Stimulated activated CD8-positive, alpha-beta memory T cell treated with anti-CD3 and anti-CD28 coated beads, Interleukin-2, amount 100 ng/mL, for 48 hours (primary cell): ENCODE measurements at places on chromosomes 1 and 21.
A peak's percentile ranks its signal among the peaks of the same experiment; 100 is the strongest.

GRCh38 chr1:63316984-63317816 lies 5.2 kb upstream of the FOXD3 start:
- no peak for DNase-seq

GRCh38 chr1:111990878-111991718 lies 1.6 kb upstream of the KCND3 start:
- no peak for DNase-seq

GRCh38 chr1:103514920-103515503 lies 10.5 kb upstream of the RNPC3 start:
- DNase-seq = no peak

DNA sequence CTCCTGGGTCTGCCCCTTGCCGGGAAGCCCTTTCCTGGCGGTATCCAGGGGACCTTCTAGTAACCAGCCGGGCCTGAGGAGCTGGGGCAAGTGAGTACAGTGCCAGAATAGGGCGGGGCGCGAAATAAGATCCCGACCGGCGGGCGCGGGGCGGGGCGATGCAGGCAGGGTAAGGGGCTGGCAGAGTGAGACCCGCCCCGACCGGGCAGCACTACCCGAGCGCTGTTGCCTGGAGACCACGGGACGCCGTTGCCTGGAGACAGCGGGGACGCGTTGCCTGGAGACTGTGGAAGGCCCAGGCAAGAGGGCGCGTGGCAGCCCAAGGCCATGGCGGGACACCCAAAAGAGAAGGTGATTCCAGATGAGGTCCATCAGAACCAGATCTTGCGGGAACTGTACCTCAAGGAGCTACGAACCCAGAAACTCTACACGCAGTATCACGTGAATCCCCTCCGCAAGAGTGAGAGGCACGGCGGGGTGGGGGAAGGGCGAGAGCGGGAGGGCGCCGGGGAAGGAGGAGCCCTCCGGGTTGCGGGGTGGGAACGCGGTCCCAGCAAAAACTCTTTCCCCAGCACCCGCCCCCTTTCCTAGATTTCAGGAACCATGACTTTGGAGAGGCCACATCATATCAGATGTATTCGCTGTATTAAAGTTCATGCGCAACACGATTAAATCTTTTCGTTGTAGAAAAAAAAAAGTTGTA lies 24.3 kb downstream of the EBNA1BP2 start:
- peak; percentile 46 for DNase-seq

DNA sequence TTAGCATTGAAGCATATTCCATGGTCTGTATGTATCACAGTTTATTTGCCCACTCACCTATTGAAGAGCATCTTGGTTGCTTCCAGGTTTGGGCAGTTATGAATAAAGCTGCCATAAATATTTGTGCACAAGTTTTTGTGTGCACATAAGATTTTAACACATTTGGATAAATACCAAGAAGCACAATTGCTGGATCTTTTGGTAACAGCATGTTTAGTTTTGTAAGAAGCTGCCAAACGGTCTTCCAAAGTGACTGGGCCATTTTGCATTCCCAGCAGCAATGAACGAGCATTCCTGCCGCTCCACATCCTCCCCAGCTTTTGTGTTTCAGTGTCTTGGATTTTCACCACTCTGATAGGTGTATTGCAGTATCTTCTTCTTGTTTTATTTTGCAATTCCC lies 62.7 kb downstream of the PDE9A start:
- no peak for DNase-seq

- DNase-seq = no peak
These were observed 23.7 kb downstream of the UROD start for GRCh38 chr1:45035631-45036301.

- no peak for DNase-seq
These were observed 708.4 kb downstream of the KCNT2 start for GRCh38 chr1:195899762-195900352.

DNA sequence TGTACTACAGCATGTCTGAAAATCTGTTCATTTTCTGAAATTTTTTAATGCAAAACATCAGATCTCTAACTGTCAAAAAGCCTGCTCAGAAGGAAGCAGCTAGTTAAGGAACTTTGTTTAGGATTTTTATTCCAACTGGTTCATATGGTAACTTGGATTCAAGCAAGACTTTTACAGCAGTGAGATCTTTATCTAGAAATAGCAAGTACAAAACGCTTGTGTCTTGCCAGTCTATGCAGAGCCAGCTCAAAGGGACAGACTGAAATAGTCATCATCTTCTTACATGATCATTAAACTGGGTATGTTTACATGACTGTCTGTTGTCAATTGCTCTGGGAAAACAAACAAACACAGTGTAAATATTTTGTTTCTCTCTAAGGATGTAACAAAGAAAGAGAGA lies 37.6 kb downstream of the DDAH1 start:
- DNase-seq = no peak

DNA sequence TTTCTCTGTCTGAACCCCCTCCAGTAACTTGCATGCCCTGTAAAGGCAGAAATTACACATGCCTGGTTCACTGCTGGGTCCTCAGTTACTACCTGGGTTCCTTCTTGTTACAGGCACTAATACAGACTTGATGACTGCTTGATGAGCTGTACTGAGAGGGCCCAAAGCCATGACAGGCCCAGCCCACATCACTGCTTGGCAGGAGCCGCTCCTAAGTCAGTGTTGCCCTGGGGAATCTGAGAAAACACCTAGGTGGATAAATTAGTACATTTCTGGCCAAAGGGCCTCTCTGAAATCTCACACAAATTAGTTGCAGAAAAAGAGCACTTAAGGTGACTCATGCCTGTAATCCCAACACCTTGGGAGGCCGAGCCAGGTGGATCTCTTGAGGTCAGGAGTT lies 37.8 kb upstream of the IRF2BP2 start:
- no peak for DNase-seq

DNA sequence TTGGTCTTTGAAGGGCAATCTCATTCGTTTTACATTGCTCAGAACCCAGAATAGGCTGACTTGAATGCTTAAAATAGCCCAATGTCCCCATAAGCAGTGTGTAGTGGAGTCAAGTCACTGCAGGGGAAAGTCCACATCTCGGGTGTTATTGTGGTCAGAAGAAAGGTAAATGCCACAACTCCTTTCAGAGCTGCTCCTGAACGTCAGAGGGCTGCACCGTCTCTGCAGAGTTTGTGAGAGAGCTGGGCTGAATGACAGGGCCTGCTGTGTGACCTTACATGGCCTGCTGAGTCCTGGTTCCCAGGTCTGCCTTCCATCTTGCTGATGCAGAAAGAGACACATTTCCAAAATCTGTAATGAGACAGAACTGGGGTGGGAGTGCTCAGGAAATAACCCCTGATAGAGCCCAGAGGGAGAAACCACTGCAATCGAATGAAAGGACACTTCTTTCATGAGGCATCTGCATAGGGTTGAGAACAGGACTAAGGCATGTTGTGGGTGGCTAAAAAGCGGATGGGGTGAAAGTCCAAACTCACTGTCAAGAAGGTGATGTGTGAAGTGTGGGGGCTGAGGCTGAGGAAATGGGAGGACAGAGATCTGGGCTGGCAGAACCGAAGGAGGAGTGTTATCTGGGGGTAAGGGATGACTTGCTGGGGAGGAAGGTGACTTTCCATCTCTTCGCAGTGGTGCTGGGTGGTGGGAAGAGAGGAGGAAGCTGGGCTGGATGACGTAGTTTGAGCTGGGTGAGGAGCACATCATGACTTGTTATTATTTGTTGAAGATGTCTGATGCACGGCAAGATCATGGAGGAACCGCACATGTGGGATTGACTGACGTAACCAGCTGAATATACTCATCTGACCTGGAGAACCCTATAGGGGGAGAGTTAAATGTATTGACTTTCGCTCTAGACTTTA lies 33.7 kb downstream of the XCL2 start:
- DNase-seq = peak; percentile 44

DNA sequence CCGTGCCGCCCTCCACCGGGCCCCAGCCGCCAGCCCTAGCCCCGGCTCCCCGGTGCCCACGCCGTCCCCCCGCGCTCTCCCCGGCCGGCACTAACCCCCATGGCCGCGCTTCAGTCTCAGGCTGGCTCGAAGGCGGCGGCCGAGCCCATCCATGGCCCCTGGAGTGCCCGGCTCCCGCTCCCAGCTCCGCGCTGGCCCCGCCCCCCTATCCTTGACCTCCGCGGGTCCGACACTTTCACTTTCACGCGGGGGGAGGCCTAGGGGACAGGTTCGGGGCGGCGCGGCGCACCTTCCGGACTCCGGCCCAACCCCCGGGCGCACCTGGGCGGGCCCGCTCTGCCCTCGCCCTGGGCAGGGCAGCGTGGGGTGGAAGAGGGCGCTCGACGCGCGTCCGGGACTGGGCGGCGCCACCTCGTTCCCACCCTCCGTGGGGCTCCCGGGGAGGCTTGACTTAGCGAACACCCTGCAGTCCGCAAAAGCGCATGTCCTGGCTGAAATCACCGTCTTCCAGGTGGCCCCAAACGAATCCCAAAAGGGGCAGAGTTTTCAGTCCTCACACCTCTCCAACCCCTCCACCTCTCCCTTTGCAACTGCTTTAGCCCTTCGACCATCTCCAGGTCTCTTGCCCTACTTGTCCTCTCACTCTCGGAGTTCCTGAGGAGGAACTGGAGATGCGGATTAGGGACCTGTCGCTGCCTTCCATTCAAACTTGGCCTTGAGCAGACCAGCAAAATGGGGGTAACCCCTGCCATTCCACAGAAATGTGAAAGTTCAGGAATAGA lies 3.9 kb upstream of the DENND2D start:
- DNase-seq = peak; percentile 51

DNA sequence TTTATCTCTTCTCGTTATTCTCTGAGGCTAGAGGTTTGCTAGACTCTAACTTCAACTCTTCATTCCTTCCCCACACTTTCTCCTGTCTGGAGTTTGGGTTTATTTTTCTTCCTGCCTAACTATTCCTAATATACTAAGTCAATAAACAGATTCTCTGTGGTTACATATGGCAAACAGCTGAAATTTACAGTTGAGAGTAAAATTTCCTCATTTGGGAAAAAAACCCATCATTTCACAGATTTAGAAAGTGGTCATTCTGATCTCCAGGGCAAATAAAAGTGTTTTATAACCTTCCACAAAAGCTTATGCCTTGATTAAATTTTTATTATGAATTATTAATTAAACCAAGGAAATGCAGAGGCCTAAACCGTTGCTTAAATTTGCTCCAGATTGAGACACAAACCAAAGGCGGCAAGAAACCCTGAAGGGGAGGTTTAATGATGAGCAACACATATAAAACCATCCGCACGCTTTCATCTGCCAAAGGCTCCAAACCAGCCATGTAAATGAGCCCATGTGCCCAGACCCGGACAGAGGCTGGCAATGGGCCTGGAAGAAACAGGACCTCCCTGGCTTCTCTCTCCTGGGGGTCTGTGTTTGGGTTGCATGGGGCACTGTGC lies 201.7 kb upstream of the LMO4 start:
- DNase-seq = no peak

- no peak for DNase-seq
These were observed 135.3 kb upstream of the VANGL1 start for GRCh38 chr1:115506518-115506917.

GRCh38 chr21:43372663-43373361 lies 54.1 kb downstream of the SIK1 start:
- DNase-seq = no peak

DNA sequence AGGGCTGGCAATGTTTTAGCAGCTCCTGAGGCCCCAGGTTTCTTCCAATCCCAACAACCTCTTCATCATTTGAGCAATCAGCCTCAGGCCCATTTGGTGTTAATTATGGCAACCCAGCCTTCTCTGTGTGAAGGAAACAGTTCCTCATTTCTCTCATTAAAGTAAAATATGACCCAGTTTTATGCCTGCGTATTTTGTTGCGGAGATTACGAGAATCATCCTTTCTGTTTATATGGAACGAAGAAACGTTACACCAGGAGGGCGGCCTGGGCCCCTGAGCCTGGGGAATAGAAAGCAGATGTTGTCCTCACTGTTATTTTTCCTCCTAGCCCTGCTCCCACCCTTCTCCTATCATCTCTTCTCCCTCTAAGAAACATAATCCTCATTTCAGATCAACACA lies 332.2 kb upstream of the USP24 start:
- no peak for DNase-seq

DNA sequence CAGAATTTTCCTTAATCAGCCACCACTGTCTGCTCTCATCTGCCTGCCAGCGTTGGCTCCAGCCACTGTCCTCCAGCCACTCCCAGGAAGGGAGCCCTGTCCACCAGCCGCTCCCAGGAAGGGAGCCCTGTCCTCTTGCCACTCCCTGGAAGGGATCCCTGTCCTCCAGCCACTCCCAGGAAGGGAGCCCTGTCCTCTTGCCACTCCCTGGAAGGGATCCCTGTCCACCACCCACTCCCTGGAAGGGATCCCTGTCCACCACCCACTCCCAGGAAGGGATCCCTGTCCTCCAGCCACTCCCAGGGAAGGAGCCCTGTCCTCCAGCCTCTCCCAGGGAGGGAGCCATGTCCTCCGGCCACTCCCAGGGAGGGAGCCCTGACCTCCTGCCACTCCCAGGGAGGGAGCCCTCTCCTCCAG lies 726.5 kb downstream of the PTPRU start:
- DNase-seq = no peak

- no peak for DNase-seq
These were observed 217.7 kb downstream of the RERE start for GRCh38 chr1:8599646-8600212.

DNA sequence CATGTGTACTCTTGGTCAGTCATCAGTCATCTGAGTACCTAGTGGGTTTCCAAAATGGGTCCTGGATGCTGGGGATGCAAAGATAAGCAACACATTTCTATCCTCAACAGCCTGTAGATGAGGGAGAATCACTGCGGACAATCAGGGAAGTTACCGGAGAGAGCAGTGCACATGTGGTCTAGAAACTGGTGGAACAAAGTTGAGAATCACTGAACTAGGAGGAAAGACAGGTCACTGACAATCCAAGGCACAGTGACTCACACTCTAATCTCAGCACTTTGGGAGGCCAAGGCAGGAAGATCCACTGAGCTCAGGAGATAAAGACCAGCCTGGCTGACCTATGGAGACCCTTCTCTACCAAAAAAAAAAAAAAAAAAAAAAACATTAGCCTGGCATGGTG lies 31.4 kb upstream of the LGALS8 start:
- no peak for DNase-seq

DNA sequence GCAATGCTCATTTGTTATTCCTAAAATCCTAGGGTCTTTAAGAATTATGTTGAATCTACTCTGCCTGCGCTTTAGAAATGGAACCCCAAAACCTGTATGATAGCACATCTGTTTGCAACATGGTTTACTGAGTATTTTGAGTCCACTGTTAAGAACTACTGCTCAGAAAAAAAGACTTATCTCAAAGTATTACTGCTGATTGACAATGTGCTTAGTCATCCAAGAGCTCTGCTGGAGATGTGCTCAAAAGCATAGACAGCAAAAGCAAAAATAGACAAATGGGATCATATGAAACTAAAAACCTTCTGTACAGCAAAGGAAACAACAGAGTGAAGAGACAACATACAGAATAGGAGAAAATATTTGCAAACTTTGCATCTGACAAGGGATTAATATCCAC lies 107.0 kb downstream of the CTH start:
- DNase-seq = no peak
